Activated naive CD4-positive, alpha-beta T cell (primary cell): ENCODE measurements at places on chromosomes 11 and 22.

DNA sequence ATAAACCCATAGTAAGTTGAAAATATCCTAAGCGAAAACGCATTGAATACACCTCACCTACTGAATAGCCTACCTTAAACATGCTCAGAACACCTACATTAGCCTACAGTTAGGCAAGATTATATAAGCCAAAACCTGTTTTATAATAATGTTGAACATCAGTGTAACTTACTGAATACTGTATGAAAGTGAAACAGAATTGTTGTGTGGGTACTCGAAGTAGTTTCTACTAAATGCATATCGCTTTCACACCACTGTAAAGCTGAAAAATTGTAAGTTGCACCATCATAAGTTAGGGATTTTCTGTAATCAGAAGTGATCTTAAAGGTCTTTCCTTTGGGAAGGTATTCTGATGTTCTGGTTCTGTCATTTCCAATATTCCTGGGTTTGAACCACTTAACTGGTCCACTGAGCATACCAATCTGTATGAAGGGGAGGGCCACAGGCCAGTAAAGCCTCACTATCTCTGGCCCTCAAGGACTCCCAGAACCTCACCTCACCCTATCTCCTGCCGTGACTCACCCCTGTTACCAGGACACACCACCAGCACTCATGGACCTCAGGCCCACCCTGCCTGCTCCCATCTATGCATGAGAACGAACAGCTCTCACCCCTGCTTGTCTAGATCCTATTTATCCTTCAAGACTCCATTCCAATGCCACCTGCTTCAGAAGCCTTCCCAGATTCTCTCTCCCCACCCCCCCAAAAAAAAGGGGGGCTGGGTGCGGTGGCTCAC is 70.0 kb downstream of the NAT10 start:
- no peak for DNase-seq

DNA sequence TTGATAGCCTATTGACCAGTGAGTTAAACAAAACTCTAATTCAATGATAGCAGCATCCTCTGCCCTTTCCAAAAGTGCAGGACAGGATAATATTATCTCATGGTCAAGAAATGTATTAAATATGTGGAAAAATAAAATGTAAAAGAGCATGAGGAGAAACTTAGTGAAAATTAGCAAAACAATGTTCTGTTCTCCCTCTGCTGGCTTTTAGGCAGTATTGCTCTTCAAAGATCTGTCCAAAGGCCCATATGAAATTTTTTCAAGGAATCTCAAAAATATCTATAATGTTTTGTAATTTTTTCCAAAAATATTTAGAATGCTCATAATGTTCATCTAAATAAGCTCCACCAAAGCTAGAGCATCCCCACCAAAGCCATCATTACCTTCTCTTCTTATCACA is 8.3 kb upstream of the ARL14EP start:
- DNase-seq = no peak

GRCh38 chr11:104060820-104061219 is 24.4 kb downstream of the DDI1 start:
- DNase-seq = no peak

- no peak for DNase-seq
These were observed 327.4 kb downstream of the BUD13 start for GRCh38 chr11:116445108-116446047.

DNA sequence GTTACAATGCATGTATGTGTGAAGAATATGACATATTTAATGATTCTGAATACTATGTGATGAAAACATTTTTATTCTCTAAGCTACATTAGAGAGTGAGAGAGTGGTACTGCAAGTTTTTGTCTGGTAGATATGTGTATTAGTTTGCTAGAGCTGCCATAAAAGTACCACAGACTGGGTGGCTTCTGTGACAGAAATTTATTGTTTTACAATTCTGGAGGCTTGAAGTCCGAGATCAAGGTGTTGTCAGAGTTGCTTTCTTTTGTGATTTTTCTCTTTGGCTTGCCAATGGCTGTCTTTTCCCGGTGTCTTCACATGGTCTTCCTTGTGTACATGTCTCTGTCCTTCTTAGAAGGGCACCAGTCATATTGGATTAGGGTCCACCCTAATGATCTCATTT is 6.9 kb upstream of the OR10W1 start:
- DNase-seq = no peak

- no peak for DNase-seq
These were observed 105.3 kb downstream of the MORC2 start for GRCh38 chr22:30863081-30863833.

DNA sequence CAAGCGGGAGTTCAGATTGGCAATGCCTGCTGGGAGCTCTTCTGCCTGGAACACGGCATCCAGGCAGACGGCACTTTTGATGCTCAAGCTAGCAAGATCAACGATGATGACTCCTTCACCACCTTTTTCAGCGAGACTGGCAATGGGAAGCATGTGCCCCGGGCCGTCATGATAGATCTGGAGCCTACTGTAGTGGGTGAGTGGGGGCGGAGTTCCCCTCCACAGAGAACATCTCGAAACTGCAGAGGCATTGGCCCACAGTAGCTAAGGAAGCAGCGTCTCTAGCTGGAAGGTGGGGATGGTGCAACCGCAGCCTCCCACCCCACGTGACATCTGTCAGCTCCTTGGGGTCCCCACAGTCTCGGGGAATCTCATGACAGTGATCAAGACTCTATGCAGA is 10.9 kb downstream of the TUBA8 start:
- DNase-seq = no peak

- DNase-seq = peak; percentile 34
These were observed 55.3 kb upstream of the CD44 start for GRCh38 chr11:35083431-35084238.

- DNase-seq = no peak
These were observed 46.8 kb downstream of the CTTN start for GRCh38 chr11:70445091-70445490.

GRCh38 chr11:113847580-113847979 is 27.8 kb downstream of the USP28 start:
- DNase-seq = no peak
